ENCODE measurements at places on chromosomes 13 and 19.

DNA sequence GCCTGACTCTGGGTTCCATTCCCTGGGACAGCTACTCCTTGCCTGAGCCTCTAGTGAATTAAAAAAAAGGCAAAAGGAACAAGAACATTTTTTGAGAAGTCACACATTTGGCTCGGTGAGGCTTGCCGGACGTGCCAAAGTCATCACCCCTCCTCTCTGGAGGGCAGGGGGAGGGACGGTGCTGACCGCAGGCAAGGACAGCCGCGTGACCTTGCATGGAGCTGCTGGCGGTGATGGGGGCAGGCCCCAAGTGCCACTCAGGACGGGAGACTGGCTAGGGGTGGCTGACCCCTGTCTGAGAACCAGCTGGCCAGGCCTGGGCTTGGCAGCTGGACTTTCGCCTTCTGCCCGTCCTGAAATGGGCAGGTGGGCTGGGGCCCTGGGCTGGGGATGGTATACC lies 26.4 kb downstream of the MAP2K2 start:
- no peak overlapping the region for H3K27ac ChIP-seq
- peaks cover 54% of the 10 kb centered on the region for H3K36me3 ChIP-seq
- DNase-seq, result no peak
- no peaks in the 10 kb centered on the region for H3K27me3 ChIP-seq
- H3K4me1 ChIP-seq, result peaks cover 4% of the 10 kb centered on the region
- H3K4me3 ChIP-seq, result no peak overlapping the region

DNA sequence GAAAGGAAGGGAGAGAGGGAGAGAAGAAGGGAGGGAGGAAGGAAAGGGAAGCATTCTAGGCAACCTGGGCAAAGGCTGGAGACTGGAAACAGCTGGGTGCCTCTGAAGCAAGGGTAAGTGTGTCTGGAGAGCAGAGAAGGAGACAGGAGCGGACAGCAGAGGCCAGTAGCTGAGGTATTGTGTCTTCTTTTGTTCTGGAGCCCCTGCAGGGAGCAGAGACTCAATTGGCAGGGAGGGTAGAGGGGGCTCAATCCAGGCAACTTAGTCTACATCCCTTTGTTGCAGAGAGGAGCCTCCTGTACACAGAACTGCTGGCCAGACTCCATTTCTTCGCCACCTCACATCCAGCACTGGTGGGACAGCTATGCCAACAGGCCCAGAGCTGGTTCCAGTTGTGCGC lies 53.2 kb downstream of the NWD1 start:
- no peaks in the 10 kb centered on the region for H3K4me1 ChIP-seq
- no peak overlapping the region for H3K27ac ChIP-seq
- peaks cover 5% of the 10 kb centered on the region for H3K27me3 ChIP-seq
- no peaks in the 10 kb centered on the region for H3K36me3 ChIP-seq
- no peak for DNase-seq
- no peak overlapping the region for H3K4me3 ChIP-seq

DNA sequence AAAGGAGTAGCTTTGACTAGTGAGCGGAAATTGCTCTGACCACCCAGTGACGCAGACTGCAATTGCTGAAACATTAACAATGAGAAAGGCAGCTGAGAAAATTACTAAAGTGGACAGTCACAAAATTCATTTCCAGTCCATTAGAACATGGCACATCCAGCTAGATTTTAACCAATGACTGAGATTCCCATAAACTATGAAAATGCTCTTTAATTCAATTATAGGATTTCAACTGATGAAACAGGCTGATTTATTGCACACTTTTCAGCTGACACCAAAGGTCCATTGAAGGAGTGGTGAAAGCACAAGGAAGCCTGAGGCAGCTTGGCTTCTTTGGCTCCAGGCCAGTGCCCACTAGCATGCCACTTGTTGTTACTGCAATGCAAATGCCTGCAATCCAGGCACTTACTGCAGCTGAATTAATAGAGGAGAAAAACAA lies 933.4 kb downstream of the SLITRK6 start:
- no peaks in the 10 kb centered on the region for H3K36me3 ChIP-seq
- DNase-seq, result no peak
- no peak overlapping the region for H3K27ac ChIP-seq
- H3K4me1 ChIP-seq, result no peaks in the 10 kb centered on the region
- no peak overlapping the region for H3K4me3 ChIP-seq
- no peaks in the 10 kb centered on the region for H3K27me3 ChIP-seq

DNA sequence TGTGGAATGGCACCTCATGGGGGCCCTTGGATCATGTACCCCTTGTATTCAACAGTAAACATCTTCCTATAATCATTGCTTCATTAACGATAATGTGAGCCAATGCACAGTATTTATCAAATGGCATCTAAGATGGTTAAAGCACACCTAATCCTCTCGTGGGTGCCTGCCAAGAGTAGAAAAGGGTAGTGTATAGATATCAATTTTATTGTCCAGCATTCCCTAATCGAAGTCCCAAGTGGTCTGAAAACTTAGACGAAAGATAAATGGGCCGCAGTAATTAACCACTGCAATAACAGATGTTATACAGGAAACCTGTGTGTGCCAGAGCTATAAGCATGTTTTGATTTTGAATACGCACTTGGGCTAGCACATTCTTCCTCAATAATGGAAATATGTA lies 667 bp upstream of the MBNL2 start:
- no peak for DNase-seq
- H3K36me3 ChIP-seq, result no peaks in the 10 kb centered on the region
- peak overlapping the region; percentile 12 for H3K27ac ChIP-seq
- H3K27me3 ChIP-seq, result no peaks in the 10 kb centered on the region

DNA sequence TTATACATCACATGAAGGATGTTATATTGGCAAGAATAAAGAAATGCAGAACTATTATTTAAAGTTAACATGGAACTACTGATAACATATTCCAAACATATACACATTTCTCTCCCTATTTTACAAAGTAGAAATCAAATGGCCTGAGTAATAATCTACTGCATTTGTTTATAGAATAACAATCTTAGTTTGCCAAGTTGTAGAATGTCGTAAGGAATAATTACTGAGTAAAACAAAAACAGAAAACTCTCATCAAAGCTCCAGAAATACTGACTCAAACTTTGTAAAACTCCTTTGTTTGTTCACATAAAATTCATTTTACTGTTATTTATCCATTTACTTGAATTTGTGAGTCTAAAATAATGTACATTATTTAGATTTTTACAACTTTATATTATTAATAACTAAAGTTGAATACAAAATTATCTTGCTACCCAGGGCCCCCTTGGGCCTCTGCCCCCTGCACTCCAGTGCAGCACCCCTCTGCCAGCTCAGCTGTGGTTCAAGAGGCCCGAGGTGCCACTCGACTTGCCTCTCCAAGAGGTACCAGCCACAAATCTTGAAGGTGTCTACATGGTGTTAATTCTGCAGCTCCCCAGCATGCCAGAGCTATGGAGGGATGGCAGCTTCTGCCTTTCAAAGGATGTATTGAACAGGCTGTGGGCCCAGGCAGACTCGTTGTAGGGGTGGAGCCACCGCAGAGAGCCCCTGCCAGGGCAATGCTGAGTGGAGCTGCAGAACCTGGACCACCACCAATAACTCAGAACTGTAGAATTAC lies 2819.7 kb downstream of the PCDH9 start:
- H3K4me3 ChIP-seq, result no peak overlapping the region
- no peaks in the 10 kb centered on the region for H3K36me3 ChIP-seq
- no peak for DNase-seq
- no peak overlapping the region for H3K27ac ChIP-seq

- no peak for DNase-seq
- peaks cover 23% of the 10 kb centered on the region for H3K4me1 ChIP-seq
Observed at GRCh38 chr19:34676697-34677385, at the start of gene SCGB2B2. Gene SCGB2B2 (minus strand): TSS chr19:34677159. CDS start chr19:34594563, 82,596 bp downstream.
